Activated CD4-positive, alpha-beta T cell treated with anti-CD3 and anti-CD28 coated beads for 24 hours (primary cell): ENCODE measurements at places on chromosomes 3 and 15.

DNA sequence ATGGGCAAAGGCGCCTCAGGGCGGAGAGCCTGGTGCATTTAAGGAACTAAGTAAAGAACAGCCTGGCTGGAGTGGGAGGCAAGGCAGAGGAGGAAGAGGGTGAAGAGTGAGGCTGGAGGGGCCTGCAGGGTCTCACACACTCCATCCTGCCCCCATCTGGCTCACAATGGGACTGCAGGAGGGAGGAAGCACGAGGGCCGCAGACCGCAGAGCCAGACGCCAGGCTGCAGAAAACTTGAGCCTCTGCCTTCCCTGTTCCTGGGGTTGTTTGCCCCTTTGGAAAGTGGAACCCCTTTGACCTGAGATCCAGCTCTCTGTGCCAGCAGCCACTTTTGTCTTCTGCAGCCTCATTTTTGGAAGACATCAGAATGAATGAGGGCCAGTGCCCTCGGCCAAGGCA lies 138.0 kb downstream of the SRGAP3 start:
- no peak for DNase-seq

DNA sequence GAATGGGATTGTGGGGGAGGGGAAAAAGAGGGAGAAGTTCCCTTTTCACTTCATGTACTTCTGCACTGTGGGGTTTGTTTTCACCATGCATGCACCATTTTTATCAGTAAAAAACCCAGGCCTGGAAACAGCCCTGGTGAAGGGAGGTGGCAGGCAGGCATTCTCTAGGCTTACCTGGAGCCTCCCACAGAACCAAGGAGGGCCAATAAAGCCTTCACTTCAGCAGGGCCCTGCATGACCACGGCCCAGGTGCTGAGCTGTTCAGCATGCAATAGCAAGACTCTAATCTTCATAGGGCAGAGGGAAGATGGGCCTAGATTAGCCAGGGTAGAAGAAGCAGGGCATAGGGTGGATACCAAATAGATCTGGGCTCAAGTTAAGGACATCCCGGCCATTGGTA lies 49.6 kb downstream of the SCN5A start:
- no peak for DNase-seq

DNA sequence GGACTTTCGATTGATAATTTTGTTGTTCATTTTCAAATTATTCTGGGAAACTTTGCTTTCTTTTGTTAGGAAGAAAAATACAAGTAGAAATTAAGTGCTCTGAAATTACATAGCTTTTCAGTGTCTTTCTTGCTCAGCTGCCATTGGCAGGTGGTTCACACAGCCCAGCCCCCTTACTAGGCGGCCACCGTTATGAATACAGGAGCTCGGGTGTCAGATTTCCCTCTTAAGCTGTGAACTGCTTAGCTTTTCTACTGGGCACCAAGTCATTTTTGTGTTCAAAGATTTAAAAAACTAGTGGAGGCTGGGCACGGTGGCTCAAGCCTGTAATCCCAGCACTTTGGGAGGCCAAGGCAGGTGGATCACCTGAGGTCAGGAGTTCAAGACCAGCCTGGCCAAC lies 55.2 kb downstream of the HMG20A start:
- no peak for DNase-seq

DNA sequence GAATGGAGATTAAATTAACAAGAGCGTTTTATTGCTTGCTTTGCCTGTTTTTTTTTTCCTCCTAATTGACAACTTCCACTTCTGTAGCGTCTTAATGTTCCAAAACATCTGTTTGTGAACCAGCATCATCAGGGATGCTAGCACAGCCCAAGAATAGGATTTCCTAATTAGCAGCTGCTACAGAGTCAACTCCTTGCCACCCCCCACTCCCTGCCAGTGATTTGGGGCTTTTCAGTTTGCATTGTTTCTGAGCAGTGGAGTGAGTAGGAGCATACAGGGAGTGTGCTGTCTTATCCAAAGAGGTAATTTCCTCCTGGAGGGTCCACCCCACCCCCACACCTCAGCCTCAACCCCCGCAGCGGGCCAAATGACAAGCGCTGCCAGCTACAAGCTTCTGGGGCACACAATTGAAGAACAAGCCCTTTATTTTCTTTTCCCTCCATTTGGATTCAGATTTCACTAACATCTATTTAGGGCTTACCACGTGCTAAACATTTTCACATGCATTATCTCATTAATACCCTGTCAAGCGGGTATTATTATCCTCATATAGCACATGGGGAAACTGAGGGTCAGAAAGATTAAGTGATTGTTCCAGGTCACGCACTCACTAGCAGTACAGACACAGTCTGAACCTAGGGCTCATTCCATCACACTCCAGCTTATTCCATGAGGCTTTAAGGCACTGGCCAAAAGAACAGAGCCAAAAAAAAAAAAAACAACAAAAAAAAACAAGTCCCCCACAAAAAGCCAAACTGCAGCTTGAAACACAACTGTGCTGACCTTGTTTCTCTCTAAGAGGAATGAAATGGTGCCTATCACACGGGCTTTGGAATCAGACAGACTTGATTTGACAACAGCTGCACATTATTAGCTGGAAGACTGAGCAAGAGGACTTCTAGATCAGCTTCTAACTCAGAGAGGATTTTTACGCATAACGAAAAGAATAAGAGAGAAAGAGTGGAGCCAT lies 16.4 kb downstream of the HEG1 start:
- DNase-seq = no peak

GRCh38 chr3:114974387-114974786 lies 172.7 kb downstream of the ZBTB20 start:
- DNase-seq = no peak

DNA sequence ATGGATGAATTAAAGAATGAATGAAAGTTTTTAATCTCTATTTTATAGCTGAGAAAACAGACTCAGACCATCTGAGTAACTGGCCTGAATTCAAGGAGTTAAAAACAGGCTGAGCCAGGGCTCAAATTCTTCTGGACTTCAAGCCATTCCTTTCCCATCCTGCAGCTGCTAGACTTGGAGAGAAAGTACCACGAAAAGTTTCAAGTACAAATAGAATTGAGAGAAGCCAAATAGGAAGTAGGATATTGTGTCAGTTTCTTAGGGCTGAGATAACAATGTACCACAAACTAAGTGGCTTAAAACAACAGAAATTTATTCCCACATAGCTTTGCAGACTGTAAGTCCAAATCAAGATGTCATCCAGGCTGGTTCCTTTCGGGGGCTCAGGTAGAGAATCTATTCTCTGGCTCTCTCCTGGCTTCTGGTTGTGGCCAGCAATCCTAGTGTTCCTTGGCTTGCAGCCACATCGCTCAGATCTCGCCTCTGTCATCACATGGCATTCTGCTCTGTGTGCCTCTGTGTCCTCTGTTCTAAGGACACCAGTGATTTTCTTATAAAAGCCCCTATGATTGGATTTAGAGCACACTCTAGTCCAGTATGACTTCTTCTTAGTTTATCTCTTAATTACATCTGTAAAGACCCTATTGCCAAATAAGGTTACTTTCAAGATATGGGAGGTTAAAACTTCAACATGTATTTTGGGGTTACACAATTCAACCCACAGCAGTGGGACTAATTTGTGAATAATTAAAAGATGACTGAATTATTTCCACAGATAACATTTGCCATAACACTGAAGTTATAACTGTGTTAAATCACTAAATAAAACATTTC lies 25.7 kb upstream of the GOLIM4 start:
- no peak for DNase-seq

- DNase-seq = no peak
These were observed 4.2 kb upstream of the SH2D7 start for GRCh38 chr15:78087951-78088772.

DNA sequence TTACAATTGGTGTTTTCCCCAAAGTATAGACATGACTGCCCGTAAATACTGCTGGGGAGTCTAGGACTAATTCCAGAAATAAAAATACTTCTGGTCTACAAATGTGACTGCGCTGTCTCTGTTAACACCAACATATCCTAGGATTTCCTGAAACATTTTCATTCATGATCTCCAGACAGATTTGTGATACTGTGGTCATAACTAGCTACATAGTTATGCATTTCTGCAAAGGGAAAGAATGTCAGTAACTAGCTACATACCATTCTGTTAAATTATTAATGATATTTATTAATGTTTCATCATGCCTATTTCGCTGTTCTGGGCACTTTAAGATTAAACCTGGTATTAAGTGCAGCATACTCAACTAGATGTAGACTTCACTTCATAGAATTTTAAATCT lies 33.3 kb downstream of the SETD5 start:
- DNase-seq = no peak

DNA sequence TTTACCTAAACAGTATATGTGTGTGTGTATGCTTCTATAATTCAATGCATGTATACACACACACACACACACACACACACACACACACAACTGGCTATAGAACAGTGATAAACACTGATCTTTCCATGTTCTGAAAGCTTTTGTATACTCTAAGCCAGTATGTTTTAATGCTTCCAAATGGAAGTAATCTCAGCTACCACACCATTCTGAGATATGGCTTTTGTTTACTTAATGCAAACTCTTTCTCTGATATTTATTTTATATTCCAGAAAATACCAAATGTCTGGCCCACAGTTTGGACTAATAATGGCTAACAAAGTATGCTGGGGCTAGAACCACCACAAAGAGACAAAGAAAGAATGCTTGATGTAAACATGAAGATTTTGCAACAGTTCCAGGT lies 199.4 kb upstream of the ARHGEF26 start:
- no peak for DNase-seq

- no peak for DNase-seq
These were observed 11.8 kb downstream of the INSYN1 start for GRCh38 chr15:73741321-73741836.

- DNase-seq = no peak
These were observed 549.8 kb upstream of the AGTR1 start for GRCh38 chr3:148147903-148148302.

- no peak for DNase-seq
These were observed 107.4 kb downstream of the VGLL4 start for GRCh38 chr3:11536132-11536935.
